ENCODE measurements at places on chromosomes 7 and 10. TPM values are rescaled to one million over a fixed set of nuclear protein-coding genes. Genes with fewer than 3 reads are reported as not detected.

Gene IGFBP3
- 196 TPM for total RNA-seq

Gene ANXA8
- total RNA-seq, result 0.18 TPM

Gene NKX2-3
- not detected for total RNA-seq

Gene POM121L12
- total RNA-seq, result not detected

Gene FGFBP3
- 1.3 TPM for total RNA-seq

Gene ASAH2
- 1.1 TPM for total RNA-seq

Gene ELOVL3
- 1.3 TPM for total RNA-seq

Gene EVX1
- total RNA-seq, result not detected

Gene HOXA1
- 1.7 TPM for total RNA-seq

Gene PTER
- total RNA-seq, result 12.7 TPM

Gene CTBP2
- total RNA-seq, result 98.8 TPM

Gene CCDC172
- total RNA-seq, result not detected

Gene PDK4
- total RNA-seq, result 27.2 TPM

Gene HOXA6
- total RNA-seq, result 72.5 TPM

Gene ERVW-1
- not detected for total RNA-seq
